ENCODE measurements at places on chromosomes 5 and 9. TPM values are rescaled to one million over a fixed set of nuclear protein-coding genes. Genes with fewer than 3 reads are reported as not detected.

The NCS1 gene
- total RNA-seq: 2.6 TPM

The LTC4S gene
- total RNA-seq: 4.8 TPM

The TMEM38B gene
- 14.1 TPM for total RNA-seq

The ARL14EPL gene
- total RNA-seq: 1.0 TPM

The PDE6A gene
- not detected for total RNA-seq

The TCF7 gene
- 538 TPM for total RNA-seq

The OTULINL gene
- total RNA-seq: 91.8 TPM

The HAVCR1 gene
- 2.6 TPM for total RNA-seq

The TMEM215 gene
- total RNA-seq: not detected

The PPIC gene
- total RNA-seq: not detected

The PCDHA6 gene
- not detected for total RNA-seq

The GABRA1 gene
- not detected for total RNA-seq

The TMCO6 gene
- 20.6 TPM for total RNA-seq

The CCDC183 gene
- 1.4 TPM for total RNA-seq

The DAB2IP gene
- total RNA-seq: 0.58 TPM

The EIF4EBP3 gene
- total RNA-seq: 13.7 TPM

The GABRG2 gene
- total RNA-seq: not detected

The ZNF883 gene
- total RNA-seq: 0.53 TPM

The RABL6 gene
- 55.5 TPM for total RNA-seq

The ACTBL2 gene
- total RNA-seq: not detected

The FBXO10 gene
- 0.62 TPM for total RNA-seq

The PCDHA9 gene
- total RNA-seq: not detected

The CBY3 gene
- not detected for total RNA-seq

The UBAC1 gene
- total RNA-seq: 18.5 TPM

The IL6ST gene
- total RNA-seq: 214 TPM

The MOCS2 gene
- 16.5 TPM for total RNA-seq

The FLT4 gene
- total RNA-seq: 13.3 TPM

The HDHD3 gene
- total RNA-seq: 11.0 TPM

The SLC22A4 gene
- 1.0 TPM for total RNA-seq

The SHOC1 gene
- total RNA-seq: not detected

The PCDHB15 gene
- not detected for total RNA-seq

The SLC36A2 gene
- total RNA-seq: not detected

The PDCD1LG2 gene
- not detected for total RNA-seq

The ADAMTSL1 gene
- total RNA-seq: not detected

The TSSK1B gene
- not detected for total RNA-seq

The PKD2L2 gene
- total RNA-seq: not detected

The NR5A1 gene
- total RNA-seq: not detected

The UBE2QL1 gene
- 0.31 TPM for total RNA-seq

The CMYA5 gene
- 0.17 TPM for total RNA-seq

The GMCL2 gene
- not detected for total RNA-seq

The MYOT gene
- not detected for total RNA-seq

The CA9 gene
- not detected for total RNA-seq

The TRIM32 gene
- total RNA-seq: 6.8 TPM

The IL4 gene
- total RNA-seq: not detected

The ECPAS gene
- 44.6 TPM for total RNA-seq

The PGM5 gene
- total RNA-seq: not detected

The ANKRD34B gene
- not detected for total RNA-seq

The TDRD7 gene
- 4.5 TPM for total RNA-seq

The SOX30 gene
- total RNA-seq: not detected

The FST gene
- not detected for total RNA-seq

The SRA1 gene
- total RNA-seq: 37.2 TPM

The ITGA1 gene
- 4.6 TPM for total RNA-seq

The CAVIN4 gene
- 0.19 TPM for total RNA-seq

The PCDHB7 gene
- total RNA-seq: not detected
